Immature natural killer cell (primary cell): ENCODE measurements at places on chromosomes 12 and 14. TPM values are rescaled to one million over a fixed set of nuclear protein-coding genes. Genes with fewer than 3 reads are reported as not detected.

GRCh38 chr12:79629561-79629960, 61.2 kb downstream of the PAWR start:
- no peak overlapping the region for H3K27ac ChIP-seq
- no peaks in the 10 kb centered on the region for H3K4me1 ChIP-seq
- H3K27me3 ChIP-seq, result peaks cover 6% of the 10 kb centered on the region

DNA sequence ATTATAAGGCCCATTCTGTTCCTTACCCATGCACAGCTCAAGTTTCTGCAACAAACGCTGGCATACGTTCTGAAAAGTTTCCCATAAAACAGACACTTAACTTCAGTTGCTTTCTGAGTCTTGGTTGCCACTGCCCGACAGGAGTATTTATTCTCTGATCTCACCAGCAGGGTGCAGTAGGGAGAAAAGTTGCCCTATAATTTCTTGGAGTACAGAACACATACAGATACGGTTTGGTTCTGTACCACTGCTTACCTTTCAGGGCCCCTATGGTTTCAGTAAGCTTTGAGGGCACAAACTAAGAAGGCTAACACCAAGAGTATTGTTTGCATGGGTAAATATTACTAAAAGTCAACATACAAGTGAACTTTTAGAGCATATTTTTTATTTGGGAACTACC, 77.9 kb downstream of the SPATA7 start:
- peaks cover 26% of the 10 kb centered on the region for H3K36me3 ChIP-seq
- no peaks in the 10 kb centered on the region for H3K27me3 ChIP-seq
- no peak overlapping the region for H3K27ac ChIP-seq
- no peaks in the 10 kb centered on the region for H3K4me1 ChIP-seq
- H3K4me3 ChIP-seq, result no peak overlapping the region
- no peak for DNase-seq

GRCh38 chr12:54304187-54304810, 3.5 kb upstream of the NFE2 start:
- peaks cover 44% of the 10 kb centered on the region for H3K4me1 ChIP-seq
- peak; percentile 57 for DNase-seq
- H3K27me3 ChIP-seq, result peaks cover 7% of the 10 kb centered on the region
- peak overlapping the region; percentile 68 for H3K4me3 ChIP-seq

DNA sequence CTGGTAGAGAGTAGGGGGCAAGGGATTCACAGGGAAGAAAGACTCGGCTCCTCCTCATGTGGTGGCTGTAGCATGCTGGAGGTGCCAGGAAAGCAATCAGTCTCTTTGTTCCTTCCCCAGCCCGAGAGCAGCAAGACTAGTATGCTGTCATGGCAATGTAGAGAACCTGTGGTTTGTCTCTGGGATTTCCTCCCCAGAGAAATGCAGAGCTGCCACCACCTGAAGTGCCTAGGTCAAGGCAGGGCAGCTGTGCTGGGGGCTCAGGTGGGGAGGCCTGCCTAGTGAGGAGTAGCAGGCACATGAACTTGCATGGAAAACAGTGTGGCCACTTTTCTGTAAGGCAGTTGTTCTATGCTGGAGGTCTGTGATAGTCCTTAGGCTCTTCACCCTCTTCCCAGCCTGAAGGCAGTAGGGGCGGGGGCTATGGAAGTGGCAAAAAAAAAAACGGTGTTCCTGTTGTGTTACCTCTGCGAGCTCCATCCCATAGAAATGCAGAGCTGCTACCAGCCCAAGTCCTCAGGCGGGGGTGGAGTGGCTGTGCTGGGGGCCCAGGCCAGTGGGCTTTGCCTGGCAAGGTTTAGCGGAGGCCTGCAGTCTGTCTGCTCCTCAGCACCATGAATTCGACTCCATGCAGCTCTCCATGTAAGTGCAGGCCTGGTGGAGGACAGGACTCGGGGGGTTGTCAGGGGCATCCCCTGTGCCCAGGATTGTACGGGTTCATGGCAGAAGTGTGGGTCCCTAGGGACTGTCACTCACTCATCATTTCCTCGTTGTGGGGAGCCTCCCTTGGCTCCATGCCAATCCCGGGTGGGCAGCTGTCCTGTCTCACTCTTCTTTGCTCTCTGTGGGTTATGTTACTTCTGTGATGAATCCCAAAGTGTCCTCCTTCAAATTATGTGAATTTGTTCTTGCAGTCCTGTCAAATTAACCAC, 4.1 kb upstream of the CLEC4D start:
- DNase-seq, result no peak
- peaks cover 3% of the 10 kb centered on the region for H3K27me3 ChIP-seq
- H3K4me3 ChIP-seq, result no peak overlapping the region
- no peaks in the 10 kb centered on the region for H3K4me1 ChIP-seq
- H3K36me3 ChIP-seq, result no peaks in the 10 kb centered on the region

GRCh38 chr12:25384038-25384892, 133.5 kb upstream of the KRAS start:
- H3K27ac ChIP-seq, result peak overlapping the region; percentile 99
- H3K4me1 ChIP-seq, result peaks cover 28% of the 10 kb centered on the region
- peaks cover 20% of the 10 kb centered on the region for H3K27me3 ChIP-seq
- DNase-seq, result no peak
- H3K4me3 ChIP-seq, result peak overlapping the region; percentile 96
- no peaks in the 10 kb centered on the region for H3K36me3 ChIP-seq

GRCh38 chr14:100359881-100360280, 36.7 kb downstream of the SLC25A47 start:
- no peak overlapping the region for H3K27ac ChIP-seq
- H3K27me3 ChIP-seq, result no peaks in the 10 kb centered on the region
- DNase-seq, result no peak
- H3K4me1 ChIP-seq, result peaks cover 4% of the 10 kb centered on the region

DNA sequence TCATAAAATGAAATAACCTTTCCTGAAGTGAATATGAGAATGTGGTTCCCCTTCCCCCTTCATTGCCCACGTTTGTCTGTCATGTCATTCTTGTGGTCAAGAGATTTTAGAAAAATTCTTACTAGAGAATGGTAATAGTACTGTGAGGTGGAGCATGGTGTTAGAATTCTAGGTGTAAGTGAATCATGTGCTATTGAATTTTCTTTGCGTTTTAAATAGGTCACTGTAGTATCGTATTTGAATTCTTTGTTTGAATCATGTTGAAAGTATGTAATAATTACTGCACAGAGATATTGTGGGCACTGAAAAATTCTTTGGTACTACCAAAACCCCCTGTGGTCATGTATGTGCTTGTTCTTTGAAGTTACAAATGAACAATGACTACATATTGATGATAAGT, 49.9 kb downstream of the FUT8 start:
- H3K4me3 ChIP-seq, result no peak overlapping the region
- H3K36me3 ChIP-seq, result peaks cover 1% of the 10 kb centered on the region
- no peak for DNase-seq
- no peaks in the 10 kb centered on the region for H3K27me3 ChIP-seq
- peaks cover 13% of the 10 kb centered on the region for H3K4me1 ChIP-seq

DNA sequence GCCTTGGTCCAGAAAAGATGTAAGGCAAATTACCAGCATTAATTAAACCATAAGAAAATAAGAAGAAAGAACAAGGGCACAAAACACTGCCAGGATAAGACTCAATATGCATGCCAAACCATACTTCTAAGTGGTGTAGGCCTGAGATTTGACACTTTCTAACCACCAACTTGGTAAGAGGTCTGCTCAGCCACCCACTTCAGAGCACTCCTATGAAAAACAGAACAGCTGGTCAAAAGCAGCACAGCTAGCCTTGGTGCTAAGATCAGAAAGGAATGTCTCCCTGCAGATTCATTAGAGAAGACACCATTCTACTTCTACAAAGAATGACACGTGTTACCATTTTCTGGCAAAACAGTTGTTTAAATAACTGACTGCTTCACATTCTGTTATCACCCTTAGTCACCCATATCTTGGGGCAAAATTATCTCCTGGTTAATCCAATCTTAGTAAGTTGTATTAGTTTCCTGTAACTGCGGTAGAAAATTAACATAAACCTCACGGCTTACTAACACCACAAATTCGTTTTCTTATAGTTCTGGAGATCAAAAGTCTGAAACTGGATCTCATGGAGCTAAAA, 13.2 kb downstream of the RPS6KA5 start:
- H3K4me1 ChIP-seq, result peaks cover 33% of the 10 kb centered on the region
- H3K4me3 ChIP-seq, result peak overlapping the region; percentile 67
- H3K36me3 ChIP-seq, result no peaks in the 10 kb centered on the region
- H3K27ac ChIP-seq, result peak overlapping the region; percentile 39
- peak; percentile 62 for DNase-seq

- H3K36me3 ChIP-seq, result peaks cover 28% of the 10 kb centered on the region
- DNase-seq, result no peak
- H3K27ac ChIP-seq, result peak overlapping the region; percentile 93
- H3K4me1 ChIP-seq, result peaks cover 74% of the 10 kb centered on the region
These were observed 22.8 kb downstream of the DDX24 start for GRCh38 chr14:94058128-94058673.

GRCh38 chr12:13950502-13950901, 30.9 kb downstream of the GRIN2B start:
- no peak for DNase-seq
- no peak overlapping the region for H3K4me3 ChIP-seq
- H3K36me3 ChIP-seq, result no peaks in the 10 kb centered on the region
- H3K27me3 ChIP-seq, result peaks cover 2% of the 10 kb centered on the region
- no peaks in the 10 kb centered on the region for H3K4me1 ChIP-seq
- no peak overlapping the region for H3K27ac ChIP-seq

LRIG3 gene
- not detected for polyA plus RNA-seq

INSM2 gene
- polyA plus RNA-seq, result not detected

TAS2R20 gene
- 0.17 TPM for polyA plus RNA-seq

SAMD15 gene
- not detected for polyA plus RNA-seq

NRL gene
- polyA plus RNA-seq, result 4.1 TPM
